ENCODE measurements at places on chromosomes 16 and 17.

- DNase-seq, result no peak
Measured at GRCh38 chr17:51298508-51299371, 38.4 kb downstream of the UTP18 start.

- DNase-seq, result no peak
Measured at GRCh38 chr16:67345401-67345800, 18.8 kb downstream of the LRRC36 start.

DNA sequence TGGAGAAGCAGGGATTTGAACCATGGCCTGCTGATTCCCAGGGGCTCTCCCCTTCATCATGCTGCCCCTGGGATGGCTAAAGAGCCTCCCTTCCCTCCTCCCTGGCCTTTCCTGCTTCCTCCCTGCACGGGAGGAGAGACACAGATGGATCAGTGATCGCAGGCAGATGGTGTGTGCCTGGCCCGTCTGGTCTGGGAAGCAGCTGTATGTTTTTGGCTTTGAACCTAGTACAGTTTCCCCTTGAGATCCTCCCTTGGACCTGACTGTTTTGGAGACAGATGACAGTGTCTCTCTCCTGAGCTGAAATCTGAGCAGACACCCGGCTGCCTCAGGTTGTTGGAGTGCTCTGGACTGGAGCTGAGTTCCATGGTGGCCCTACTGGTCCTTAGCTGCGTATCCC, 29.0 kb upstream of the ATP2C2 start:
- no peak for DNase-seq

DNA sequence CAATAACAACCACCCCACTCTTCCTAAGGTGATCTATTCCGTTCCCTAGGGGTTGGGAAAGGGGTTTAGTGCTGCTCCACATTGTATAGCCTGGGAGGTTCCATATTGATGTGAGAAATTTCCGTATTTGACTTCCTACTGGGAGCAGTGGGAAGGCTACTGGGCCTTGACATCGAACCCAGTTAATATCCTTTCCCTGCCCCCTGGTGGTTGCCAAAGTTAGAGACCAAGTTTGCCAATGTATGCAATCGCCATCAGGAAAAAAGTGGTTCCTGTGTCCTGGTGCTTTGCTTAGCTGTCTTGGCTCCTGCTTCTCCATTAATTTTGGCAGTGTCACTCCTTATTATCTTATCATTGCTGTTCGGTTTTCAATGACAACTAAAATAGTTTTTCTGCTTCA, 914.9 kb downstream of the KCNJ2 start:
- DNase-seq, result no peak

DNA sequence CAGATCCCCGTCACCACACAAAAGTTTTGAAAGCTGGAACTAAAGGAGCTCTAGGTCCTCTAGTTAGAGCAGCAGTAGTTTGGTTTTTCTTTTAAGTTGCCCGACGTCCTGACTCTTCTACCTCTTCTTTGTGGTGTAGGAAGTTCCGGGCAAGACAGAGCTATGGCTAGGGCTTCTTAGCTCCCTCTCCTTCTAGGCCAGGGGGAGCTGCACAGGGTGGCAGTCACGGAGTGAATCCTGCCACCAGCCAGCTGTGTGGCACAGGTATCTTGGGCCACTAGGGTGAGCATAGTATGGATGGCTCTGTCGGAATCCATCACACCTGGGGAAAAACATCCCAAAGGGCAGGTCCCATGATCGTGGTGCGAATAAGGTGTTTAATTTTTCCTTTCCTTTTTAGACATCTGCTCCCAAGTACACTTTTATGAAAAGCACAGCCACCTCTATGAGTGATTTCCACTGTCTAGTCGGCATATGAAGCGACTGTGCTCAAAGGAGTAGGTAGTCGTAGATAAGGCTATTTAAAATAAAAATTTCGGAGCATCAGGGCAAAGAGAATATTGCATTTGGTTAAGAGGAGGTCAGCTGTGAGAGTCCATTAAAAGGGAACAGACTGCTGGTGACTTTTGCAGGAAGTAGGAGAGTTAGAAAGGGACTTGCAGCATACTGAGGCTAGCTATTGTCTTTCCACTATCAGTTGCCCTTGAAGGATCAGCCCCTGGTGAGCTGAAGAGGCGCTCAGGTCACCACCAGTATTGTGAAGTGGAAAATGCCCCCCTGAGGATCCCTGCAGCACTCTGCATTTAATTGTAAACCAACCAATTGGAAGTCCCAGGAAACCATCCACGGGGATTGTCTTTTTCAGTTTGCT, 2.1 kb downstream of the PRKCA start:
- DNase-seq, result no peak

Measured in sigmoid colon (tissue), 7 donors.